ENCODE measurements at places on chromosomes 3 and 15.

DNA sequence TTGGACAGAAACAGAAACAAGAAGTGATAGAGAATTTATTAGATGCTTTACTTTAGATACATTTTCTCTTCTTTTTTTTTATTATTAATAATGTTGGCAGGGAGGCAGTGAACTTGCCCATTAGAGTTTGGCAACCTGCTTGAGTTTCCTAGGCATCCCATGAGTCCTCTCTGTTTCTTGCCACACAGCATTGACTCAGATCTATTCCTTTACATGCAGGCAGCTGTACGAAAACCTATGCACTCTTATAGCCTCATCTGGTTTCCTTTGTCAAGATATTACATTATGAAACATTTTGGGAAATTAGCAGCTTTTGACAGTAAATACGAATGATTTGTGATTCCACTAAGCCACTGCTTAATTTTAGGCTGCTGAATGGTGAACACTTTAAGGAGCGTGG, 23.3 kb downstream of the IL1RAP start:
- DNase-seq, result no peak

GRCh38 chr3:108060331-108060730, 30.5 kb downstream of the CD47 start:
- no peak for DNase-seq

DNA sequence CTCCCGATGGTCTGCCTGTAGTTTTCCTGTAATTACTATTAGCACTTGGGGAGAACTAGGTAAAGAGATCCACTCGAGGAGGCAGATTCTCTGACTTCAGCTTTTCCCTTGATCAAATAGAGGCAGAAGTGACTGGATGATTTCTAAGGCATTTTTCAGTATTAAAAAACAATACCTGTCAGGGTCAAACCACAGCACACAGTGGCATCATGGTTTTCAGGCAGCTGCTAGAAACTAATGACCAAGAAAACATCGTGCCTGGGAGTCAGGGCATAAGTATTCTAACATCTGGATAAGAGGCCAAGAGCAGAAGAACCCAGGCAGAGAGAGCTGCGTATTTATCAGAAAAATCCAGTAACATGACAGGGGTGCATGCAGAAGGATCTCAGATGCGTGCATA, 419.9 kb downstream of the TUSC7 start:
- no peak for DNase-seq

DNA sequence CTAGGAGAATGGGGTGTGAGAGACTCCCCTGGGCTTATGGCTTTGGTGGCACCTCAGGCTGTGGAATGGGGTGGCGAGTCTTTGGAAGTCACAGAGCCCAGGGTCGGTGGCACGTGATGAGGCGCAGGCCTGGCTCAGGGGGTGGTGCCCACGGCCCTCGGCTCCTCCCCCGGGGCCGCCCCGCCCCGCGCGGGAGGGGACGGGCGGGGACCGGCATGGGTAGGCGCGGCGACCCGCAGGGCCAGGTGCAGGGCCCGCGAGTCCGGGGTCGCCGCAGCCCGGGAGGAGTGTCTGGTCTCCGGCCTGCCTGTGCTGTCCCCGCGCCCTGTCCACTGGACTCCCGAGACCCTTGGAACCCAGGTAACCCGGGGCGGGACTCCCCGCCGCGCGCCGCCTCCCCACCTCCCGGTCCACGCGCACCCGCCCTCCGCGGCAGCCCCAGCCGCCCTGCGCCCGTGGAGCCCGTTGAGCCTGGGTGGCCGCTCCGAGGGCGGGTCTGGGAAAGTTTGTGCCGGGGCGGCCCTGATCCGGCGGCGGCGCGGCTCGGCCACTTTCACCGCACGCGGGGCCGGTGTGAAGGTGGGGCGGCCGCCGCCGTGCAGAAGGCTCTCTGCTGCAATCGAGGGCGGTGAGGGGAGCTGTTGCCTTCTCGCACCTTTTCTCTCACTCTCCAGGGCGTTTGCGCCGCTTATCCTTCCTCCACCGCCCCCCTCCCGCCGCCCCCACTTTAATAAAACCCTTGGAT, at the start of gene PAQR5:
TSS of gene PAQR5 (plus strand) at position 216 of the 745 bp plus-strand sequence. CDS start 61,169 bp downstream, outside the sequence.
- DNase-seq, result no peak

Measured in naive B cell (primary cell).